Lower lobe of right lung (tissue), 2 donors: ENCODE measurements at places on chromosomes 6 and 20. TPM values are rescaled to one million over a fixed set of nuclear protein-coding genes. Genes with fewer than 3 reads are reported as not detected.

DNA sequence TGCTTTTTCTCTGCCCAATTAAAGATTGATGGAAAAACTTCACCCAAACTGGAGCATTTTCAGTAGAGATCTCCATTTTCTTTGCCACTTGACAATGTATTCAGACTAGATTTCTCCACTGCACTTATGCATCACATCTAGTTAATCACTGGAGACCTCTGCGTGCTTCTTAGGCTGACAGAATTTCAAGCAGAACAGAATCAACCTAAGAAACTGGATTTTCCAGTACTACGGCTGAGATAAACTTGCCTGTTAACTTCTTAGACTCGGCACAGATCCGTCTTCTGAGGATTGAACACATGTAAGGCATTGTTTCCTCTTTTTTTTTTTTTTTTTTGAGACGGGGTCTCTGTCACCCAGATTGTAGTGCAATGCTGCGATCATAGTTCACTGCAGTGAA, 139.2 kb downstream of the LRRC1 start:
- DNase-seq: no peak

- DNase-seq: no peak
Measured at GRCh38 chr20:16189371-16189770, 383.9 kb downstream of the KIF16B start.

- DNase-seq: no peak
Measured at GRCh38 chr6:110652520-110652919, 162.7 kb downstream of the CDK19 start.

PRICKLE4 gene
- total RNA-seq: 12.1 TPM

SEMG1 gene
- total RNA-seq: not detected
